Fibroblast of skin of left biceps (primary cell): ENCODE measurements at places on chromosomes 16 and 17.

GRCh38 chr16:88415713-88416323 is 33.1 kb downstream of the ZNF469 start:
- DNase-seq, result no peak

GRCh38 chr17:78133971-78134898 is 3.7 kb downstream of the TMC8 start:
- DNase-seq, result no peak

DNA sequence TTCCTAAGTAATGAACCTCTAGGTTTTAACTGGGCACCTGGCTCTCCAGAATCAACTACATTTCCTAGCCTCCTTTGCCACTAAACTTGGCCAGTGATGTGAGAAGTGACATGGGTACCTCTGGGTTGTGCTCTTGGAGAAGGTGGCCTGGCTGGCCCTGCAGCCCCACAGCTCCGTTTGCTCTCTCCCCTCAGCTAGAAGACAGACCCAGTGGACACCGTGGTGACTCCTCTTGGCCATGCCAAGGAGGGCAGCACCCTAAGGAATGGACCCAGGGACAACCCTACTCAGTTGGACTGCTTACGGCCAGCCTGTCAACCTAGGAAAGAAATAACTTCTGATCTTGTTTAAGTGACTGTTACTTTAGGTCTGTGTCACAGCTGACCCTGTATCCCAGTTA is 151.4 kb downstream of the TMEM132E start:
- DNase-seq, result no peak

- no peak for DNase-seq
These were observed 23.7 kb upstream of the GSG1L start for GRCh38 chr16:28087140-28087660.

DNA sequence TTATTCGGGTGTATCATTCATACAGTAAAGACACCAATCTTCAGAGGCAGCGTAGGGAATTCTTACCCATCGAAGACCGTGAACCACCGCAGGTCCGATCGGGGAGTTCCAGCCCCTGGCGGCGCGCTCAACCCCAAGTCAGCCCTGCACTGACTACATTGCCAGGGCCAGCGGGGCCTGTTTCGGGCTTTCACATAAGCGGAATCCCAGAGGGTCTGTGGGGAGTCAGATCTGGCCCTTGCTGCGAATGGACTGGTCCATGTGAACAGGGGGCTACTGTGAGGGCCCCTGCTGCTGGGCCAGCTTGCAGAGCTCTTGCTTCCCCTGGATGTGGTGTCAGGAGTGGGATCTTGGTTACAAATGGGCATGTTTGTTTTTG is 7.6 kb downstream of the PDE6G start:
- DNase-seq, result no peak
